ENCODE measurements at places on chromosomes 3 and 15. TPM values are rescaled to one million over a fixed set of nuclear protein-coding genes. Genes with fewer than 3 reads are reported as not detected.

DNA sequence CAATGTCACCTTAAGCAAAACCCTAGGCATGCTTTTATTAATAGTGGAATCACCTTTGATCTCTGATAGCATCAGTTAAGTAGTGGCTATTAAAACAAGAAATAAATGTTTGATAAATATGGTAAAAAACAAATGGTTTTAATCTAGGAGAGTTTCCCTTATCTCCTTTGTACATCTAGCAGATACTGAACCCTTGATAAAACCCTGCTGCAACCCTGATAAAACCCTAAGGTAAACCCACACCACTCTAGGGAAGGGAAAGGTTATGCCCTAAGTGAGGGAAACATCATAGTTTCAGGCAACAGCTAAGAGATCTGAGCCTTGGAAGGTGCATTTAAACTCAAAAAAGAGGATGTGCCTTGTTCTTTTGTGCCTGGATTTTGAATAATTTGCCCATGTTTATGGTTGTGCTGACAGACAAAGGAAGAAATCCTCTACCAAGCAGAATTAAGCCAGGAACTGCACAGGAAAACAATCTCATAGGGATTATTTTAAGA, 309.7 kb downstream of the FGF12 start:
- DNase-seq = no peak

GRCh38 chr3:136093771-136094170, 102.4 kb downstream of the MSL2 start:
- DNase-seq = no peak

GRCh38 chr3:117752984-117753717, 1043.6 kb downstream of the TUSC7 start:
- no peak for DNase-seq

DNA sequence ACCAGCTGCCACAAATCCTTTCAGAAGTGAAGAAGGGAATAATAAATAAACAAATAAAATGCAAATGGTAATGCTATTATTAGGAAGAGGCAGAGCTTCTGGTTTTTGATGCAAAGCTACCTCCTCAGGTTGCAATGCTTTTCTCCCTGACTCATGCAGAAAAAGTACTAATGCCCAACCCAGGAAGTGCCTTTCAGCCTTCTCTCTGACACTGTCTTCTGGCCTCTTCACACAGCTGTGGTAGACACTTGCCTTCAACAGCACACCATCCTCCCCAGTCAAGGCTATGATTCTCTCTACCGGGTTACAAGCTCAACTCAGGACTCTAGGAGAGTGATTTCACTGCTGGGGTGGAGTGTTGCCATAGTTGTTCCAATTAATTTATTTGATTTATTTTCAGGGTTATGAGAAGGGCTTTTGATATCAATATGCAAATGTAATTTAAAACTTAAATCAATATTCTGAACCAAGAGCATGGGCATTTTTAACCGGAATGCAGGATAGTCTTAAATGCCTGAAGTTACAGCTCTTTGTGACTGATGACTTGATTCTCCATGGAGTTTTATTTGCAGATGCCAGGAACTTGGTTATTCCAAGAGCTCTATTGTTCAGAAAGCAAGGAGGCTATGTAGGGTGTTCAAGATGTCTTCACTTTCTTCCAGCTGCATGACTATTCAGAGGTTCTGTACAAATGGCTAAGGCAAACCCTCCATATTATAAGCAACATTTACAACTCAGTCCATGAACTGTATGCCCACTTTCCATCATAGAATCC, 27.1 kb upstream of the GALNT15 start:
- no peak for DNase-seq

- DNase-seq = no peak
Observed at GRCh38 chr3:39196671-39197356, 4.4 kb upstream of the XIRP1 start.

DNA sequence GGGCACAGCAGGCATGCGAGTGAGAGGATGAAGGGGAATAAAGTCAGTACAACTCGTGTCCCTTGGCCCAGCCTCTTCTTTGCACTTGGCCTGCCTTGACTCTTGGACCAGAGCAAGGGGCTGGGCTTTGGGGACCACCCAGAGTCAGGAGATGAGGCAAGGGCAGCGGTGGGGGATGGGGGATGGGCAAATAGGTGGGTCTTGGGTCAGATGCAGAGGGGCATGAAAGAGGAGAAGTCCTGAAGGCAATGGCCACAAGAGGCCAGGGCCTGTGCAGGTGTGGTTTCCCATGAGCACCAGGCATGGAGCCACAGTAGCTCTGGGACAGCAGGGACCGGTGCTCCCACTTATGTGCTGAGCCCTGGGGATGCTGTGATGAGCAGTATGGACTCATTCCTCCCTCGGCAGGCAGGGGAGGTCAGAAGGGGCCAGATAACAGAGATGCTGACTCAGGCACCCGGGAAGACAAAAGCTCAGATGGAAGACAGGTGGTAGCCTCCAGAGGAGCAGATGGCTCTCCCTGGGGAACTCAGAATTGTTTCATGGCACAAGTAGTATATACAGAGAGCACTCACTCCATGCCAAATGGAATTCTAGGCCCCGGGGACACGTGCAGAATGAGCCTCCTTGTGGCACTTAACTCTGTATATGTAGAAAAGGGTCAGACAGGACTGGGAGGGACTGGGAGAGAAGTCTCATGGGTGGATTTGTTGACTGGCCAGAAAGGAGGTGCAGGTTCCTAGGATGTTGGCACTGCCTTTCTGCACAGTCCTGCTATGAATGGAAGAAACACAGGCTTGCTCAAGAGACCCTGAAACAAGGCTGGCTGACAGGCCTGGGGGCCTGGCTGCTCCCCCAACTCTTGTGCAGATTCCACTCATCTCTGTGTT, 14.3 kb downstream of the ZBTB47 start:
- DNase-seq = no peak

- DNase-seq = no peak
Observed at GRCh38 chr3:72768006-72768441, 80.2 kb downstream of the SHQ1 start.

- no peak for DNase-seq
Observed at GRCh38 chr3:172461530-172462138, 13.4 kb upstream of the GHSR start.

GRCh38 chr3:190532731-190533203, 18.9 kb downstream of the IL1RAP start:
- no peak for DNase-seq

- no peak for DNase-seq
Observed at GRCh38 chr3:49620728-49621127, 53.4 kb upstream of the APEH start.

The SFMBT1 gene
- 55.9 TPM for total RNA-seq

The BFSP2 gene
- total RNA-seq = not detected

The HYAL1 gene
- not detected for total RNA-seq

All from CD4-positive, alpha-beta T cell (primary cell).